ENCODE measurements at places on chromosomes 16 and 17. TPM values are rescaled to one million over a fixed set of nuclear protein-coding genes. Genes with fewer than 3 reads are reported as not detected.

The CTF1 gene
- total RNA-seq: 0.43 TPM

The CALCOCO2 gene
- total RNA-seq: 65.1 TPM

The NEUROD2 gene
- total RNA-seq: not detected

The NPIPB9 gene
- 0.58 TPM for total RNA-seq

The KRT33A gene
- not detected for total RNA-seq

The CD19 gene
- total RNA-seq: not detected

The FBXO39 gene
- not detected for total RNA-seq

The CHTF8 gene
- 132 TPM for total RNA-seq

The CFAP119 gene
- 3.8 TPM for total RNA-seq

The NLGN2 gene
- total RNA-seq: 9.9 TPM

DNA sequence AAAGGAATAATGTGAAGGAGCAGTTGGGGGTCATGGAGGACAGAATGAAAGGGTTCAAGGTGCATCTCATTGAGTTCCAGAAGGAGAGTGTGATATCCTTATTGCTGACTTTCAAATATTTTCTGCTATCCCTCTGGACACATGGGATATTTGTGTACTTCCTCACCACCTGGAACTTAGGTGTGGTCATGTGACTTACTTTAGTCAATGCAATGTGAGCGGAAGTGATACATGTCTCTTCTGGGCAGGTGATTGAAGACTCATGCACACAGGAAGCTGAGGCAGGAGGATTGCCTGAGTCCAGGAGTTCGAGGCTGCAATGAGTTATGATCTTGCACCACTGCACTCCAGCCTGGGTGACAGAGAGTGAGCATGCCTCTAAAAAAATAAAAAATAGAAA lies 36.7 kb upstream of the TANC2 start:
- no peak for DNase-seq

- no peak for DNase-seq
Observed at GRCh38 chr16:80946481-80946880, 60.2 kb downstream of the CMC2 start.

DNA sequence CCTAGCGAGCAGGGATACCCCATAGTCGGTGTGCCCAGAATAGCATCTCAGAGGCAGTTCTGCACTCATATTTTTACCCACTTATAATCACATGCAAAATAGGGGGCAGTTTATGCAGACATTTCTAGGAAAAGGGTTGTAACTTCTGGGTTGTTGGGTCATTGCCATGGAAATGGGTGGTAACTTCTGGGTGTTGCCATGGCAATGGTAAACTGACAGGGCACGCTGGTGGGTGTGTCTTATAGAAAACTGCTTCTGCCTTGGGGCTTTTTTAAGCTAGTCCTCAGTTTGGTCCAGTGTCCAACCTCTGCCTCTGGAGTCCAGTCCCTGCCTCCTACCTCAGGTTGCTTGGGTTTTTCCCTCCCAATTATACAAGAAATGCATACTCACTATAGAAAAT lies 7.4 kb upstream of the SPAG9 start:
- peak; percentile 35 for DNase-seq

DNA sequence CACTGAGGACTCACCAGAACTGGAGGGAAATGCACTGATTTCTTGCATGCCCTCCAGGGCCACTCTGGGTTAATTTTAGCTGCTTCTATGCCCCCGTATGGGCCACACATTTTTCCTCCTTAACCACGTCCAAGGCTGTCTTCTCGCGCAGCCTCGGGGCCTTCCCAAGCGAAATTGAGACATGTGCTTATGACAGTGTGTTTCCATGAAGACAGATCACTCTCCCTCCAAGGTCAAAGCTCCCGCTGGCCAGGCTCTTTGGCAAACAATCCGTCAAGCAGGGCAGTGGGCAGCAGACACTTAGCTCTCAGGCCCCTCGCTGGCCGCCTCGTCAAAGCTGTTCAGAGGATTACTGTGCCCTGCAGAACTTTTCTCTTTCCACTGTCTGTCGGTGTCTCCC lies 243.0 kb upstream of the N4BP1 start:
- no peak for DNase-seq

GRCh38 chr16:87094556-87094865 lies 222.7 kb downstream of the C16orf95 start:
- DNase-seq: no peak

DNA sequence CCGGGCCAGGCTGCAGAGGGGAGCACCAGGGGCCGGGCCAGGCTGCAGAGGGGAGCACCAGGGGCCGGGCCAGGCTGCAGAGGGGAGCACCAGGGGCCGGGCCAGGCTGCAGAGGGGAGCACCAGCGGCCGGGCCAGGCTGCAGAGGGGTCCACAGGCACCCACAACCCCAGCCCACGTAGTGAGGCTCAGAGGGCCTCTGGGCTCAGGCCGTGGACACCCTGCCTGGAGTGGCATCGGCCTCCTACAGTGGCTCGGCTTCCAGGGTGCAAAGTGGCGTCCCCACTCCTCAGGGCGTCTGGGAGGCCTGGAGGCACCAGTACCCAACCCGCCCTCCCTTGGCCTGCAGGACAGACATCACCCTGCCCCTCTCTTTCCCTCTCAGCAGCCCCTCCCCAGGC lies 9.6 kb downstream of the DOC2B start:
- no peak for DNase-seq

GRCh38 chr16:66134875-66135274 lies 231.6 kb upstream of the CDH5 start:
- DNase-seq: no peak

DNA sequence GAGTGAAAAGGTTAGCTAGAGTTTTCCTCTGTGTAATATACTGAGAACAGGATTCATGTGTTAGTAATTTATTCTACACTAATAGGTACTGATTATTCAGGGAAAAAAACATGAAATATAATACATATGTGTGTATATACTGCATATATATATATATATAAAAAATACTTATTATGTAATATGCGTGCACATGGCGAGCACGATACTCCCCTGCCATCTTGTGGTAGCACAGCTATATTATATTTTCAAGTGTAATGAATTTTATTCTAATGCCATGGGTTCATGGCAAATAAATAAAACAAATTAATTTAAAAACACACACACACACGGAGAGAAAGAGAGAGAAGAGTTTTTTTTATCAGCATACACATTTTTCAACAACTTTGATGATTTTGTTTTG lies 460.6 kb downstream of the KCNJ2 start:
- no peak for DNase-seq

DNA sequence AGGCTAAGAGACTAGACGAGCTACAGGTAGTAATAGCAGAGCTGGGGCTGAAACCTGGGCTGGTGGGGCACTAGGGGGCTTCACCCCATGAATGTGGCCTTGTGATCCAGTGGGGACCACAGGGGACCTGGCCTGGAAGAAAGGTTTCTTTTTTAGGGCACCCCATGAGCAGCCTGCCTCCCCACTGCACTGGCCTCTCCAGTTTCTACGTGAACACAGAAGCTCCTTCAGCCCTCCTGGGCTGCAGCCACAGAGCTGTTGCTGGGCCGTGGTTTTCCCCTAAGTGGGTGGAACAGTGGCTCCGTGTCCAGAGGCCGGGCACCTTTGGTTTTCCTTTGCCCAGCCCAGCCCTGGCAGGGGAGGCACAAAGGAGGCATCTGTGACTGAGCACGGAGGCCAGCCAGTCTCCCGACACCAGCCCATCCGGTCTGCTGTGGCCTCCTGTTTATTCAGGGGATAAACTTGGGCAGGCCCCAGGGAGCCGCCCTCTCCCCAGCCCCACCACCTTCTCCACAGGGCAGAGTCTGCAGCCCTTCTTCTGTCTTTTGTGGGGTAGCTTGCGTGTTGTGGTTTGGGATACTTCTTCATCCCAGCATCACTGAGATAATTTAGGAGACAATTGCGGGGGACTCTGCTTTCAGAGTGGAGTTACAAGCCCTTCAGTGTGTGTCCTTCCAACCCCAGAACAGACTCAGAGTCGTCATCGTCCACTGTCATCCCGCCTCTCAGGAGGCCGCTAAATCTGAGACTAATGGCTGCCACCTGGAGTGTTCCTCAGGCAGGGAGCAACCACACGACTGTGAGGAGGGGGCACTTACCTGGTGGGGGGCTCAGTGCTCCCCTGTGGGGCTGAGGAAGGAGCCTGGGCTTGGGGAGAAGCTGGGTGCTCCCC lies 85.3 kb downstream of the RAB11FIP4 start:
- DNase-seq: no peak

DNA sequence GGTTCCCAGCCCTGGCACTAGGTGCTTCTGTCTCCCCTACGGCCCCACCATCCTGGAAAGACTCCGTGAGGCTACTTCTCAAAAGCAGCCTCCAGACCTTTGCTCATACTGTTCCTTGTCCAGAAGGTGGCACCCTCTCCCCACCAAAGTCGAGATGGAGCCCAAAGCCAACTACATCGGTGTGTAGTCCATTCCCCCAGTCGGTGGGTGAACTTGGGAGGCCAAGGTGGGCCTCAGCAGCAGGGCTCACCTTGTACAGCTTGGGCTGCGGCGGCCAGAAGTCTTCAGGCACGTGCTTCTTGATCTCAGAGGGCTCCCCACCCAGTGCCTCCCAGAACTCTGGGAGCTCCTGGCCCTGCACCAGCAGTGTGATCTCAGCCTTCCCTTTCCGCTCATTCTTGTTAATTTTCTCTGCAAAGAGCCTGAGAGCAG lies 10.2 kb downstream of the FLII start:
- peak; percentile 78 for DNase-seq

GRCh38 chr16:71853413-71853812 lies 7.6 kb downstream of the ATXN1L start:
- no peak for DNase-seq

DNA sequence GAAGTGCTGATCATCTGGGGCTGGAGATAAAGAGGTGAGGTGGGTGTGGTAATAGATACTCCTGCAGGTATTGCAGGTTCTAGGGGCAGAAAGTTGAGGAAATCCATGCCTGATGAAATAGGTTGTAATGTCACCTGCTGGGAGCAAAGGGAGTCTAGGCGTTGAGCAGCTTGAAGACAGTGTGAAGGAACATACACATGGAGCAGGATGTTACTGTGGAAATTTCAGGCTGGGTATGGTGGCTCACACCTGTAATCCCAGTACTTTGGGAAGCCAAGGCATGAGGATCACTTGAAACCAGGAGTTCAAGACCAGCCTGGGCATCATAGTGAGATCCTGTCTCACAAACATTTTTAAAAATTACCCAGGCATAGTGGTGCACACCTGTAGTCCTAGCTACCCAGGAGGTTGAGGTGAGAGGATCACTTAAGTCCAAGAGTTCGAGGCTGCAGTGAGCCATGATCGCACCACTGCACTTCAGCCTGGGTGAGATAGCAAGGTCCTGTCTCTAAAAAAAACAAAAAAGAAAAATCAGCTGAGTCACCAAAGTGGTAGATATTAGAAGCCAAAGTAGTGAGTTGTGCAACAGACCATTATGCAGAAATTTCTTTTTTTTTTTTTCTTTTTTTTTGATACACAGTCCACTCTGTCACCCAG lies 9.1 kb upstream of the CRYBA1 start:
- DNase-seq: no peak

DNA sequence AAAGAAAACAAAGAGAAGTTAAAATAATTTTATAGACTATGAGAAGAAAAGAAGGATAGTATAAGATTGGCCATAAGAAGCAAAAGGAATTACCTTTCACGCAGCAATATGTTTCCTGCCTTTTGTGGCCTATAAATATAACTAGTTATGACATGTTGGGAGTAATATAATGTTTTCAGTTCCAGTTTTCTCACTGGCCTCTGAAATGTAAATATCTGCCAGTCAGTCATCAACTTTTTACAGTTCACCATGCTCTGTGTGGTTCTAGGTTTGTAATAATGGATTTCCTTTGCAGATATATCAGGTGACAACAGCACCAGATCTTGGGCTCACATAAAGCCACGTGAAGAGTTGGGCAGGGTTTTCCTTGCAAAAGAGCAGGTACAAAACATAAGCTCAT lies 94.3 kb downstream of the ABCA8 start:
- no peak for DNase-seq

DNA sequence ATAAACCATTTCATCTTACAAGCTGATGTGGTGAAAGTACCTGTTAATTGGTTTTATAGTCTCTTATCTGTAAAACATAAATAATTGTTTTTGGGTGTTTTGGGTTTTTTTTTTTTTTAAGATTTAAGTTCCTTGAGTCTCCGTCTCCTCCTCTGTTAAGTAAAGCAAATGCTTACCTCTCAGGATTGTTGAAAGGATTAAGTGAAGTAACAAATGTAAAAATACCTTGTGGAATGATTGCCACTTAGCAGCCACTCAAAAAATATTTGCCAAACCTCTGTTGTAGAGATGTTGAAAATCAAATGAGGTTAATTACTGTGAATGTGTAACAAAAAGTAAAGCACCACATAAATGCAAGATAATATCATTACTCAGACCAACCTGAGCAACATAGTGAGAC lies 19.2 kb downstream of the LIMD2 start:
- DNase-seq: no peak

DNA sequence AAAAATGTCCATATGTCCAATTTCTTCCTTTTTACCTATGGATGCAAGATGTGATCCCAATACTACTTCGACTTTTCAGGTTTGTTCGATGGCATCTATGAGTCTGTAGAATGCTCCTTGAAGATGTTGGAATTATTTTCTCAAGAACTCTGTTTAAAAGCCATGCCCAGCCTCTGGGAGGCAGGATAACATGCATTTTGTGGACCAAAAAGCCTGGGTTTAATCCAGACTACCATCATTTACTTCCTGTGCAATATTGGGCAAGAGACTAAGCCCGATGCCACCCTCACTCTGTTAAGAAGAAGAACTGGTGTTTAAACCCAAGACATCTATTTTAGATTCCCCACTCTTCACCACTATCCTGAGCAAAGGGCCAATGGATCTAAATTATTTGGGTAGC lies 42.8 kb upstream of the SALL1 start:
- DNase-seq: no peak

GRCh38 chr17:1878419-1879121 lies 48.8 kb downstream of the RPA1 start:
- DNase-seq: no peak

- peak; percentile 30 for DNase-seq
Observed at GRCh38 chr17:40363111-40363827, 1.3 kb downstream of the GJD3 start.

DNA sequence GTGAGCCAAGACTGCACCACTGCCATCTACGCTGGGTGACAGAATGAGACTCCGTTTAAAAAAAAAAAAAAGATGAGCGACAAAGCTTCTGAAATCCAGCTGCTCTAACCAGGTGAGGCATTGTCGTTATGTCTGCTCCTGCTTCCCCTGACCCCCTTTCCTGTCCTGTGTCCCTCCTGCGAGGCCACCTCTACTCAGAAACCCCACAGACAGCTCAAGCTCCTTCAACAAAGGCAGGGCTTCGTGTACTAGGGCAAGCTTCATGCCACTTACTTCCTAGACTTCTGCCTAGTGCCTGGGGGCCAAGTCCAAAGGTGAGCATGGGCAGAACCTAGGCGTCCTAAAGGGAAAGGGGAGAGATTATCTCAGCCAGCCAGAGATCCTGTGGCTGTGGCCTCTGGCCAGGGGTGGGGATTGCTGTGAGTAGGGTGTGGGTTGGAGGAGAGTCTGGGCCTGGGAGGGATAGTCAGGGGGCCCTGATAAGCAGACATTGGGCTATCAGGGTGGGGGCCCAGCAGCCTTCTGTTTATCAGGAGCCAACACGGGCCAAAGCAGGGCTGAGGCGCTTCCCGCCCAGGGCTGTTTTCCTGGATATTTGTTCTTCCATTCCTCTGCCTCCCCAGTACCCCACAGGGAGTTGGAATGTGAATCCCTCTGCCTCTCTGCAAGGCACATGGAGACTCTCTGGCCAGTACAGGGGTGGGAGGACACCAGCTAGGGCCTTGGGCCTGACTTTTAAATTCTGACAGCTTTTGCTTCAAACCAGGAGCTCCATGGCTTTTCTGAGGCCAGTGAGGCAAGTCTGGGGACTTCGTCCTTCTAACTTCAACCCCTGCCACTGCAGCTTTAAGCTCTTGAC lies 10.4 kb downstream of the ERAL1 start:
- no peak for DNase-seq

All from activated CD4-positive, alpha-beta memory T cell treated with anti-CD3 and anti-CD28 coated beads for 36 hours (primary cell).